ENCODE measurements at places on chromosomes 7 and 10.

GRCh38 chr7:7696458-7697119 lies 21.8 kb downstream of the RPA3 start:
- no peak for DNase-seq

DNA sequence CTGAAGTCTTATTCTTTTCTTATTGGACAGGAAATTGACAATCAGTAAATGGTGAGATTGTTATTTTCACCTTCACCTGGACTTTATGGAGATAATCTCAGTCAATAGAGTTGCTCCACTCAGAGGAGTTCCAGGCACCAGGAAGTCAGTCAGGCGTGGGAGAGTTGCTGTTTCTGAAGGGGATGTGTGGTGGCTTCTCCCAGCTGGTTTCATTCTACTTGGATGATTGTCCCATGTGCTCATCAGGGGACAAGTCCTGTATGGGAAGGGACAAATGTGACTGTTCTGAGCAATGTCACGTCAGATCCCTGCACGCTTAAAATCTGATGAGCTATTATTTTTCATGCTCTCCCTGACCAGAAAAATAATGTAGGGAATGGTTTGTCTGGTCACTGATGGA lies 222.5 kb upstream of the PITRM1 start:
- DNase-seq = no peak

GRCh38 chr7:91436655-91437054 lies 172.4 kb downstream of the FZD1 start:
- DNase-seq = no peak

- no peak for DNase-seq
These were observed 32.8 kb upstream of the MYO3A start for GRCh38 chr10:25901199-25901598.

- peak; percentile 90 for DNase-seq
These were observed 40.7 kb downstream of the ARL4A start for GRCh38 chr7:12728192-12728538.

DNA sequence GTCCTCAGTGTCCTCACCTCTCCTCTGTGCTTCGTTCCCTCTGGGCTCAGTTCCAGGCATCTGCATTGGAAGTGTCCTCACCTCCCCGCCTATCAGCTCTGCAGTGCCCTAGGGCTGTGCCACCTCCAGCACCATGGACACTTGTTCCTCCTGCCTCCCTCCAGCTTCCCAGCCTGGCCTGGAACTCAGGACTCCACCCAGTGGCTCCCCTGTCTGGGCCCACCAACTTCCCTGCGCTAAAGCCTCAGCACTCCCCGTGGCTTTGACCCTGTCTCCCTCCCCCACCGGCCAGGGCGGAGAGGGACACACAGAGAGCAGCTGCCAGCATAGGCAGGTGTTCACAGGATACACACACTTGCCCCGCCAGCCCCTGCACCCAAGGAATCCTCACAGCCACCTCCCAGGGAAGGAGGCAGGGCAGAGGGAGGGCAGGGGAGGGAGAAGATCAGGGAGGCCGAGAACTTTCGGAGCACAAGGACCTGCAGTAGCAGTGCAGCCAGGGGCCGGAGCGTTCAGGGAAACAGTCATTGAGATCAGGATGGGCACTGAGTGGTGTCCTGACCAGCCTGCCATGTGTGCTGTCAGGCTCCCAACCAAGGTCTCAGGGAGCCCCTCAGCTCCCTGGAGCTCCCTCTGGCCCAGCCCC lies 31.3 kb downstream of the ANXA8 start:
- no peak for DNase-seq

DNA sequence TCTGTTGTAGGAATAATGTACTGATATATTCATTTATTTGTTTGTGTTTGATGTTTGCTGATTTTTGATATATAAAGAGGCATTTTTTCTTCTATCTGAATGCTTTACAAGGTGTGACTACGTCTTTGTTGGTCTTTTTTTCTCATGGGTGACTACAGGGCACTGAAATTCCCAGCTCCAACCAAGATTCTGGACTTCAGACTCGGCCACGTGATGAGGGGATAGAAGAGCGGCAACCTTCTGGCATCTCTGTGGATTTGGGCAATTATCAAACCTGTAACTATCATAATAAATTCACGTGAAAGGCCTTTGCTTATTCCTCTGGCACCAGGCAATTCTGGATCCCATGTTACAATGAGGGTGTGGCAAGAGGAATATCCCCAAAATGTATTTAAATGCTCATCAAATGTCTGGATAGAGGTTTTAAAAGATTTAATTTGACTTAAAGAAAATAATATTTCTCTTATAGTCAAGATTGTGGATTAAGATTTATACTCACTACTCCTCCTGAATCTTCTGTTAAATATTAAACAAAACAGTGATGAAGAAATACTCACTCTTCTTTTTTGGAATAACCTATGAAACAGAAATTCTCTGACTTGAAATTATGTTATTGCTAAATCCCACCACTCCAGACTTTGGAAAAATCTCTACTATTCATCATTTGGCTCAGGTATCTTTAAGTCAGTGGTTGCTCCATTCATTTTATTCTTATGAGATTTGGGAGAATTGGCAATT lies 276.3 kb downstream of the GPR37 start:
- no peak for DNase-seq

- DNase-seq = no peak
These were observed 89.2 kb downstream of the ADCY1 start for GRCh38 chr7:45663167-45663921.

- DNase-seq = no peak
These were observed 88.1 kb downstream of the PRKCQ start for GRCh38 chr10:6491841-6492609.

DNA sequence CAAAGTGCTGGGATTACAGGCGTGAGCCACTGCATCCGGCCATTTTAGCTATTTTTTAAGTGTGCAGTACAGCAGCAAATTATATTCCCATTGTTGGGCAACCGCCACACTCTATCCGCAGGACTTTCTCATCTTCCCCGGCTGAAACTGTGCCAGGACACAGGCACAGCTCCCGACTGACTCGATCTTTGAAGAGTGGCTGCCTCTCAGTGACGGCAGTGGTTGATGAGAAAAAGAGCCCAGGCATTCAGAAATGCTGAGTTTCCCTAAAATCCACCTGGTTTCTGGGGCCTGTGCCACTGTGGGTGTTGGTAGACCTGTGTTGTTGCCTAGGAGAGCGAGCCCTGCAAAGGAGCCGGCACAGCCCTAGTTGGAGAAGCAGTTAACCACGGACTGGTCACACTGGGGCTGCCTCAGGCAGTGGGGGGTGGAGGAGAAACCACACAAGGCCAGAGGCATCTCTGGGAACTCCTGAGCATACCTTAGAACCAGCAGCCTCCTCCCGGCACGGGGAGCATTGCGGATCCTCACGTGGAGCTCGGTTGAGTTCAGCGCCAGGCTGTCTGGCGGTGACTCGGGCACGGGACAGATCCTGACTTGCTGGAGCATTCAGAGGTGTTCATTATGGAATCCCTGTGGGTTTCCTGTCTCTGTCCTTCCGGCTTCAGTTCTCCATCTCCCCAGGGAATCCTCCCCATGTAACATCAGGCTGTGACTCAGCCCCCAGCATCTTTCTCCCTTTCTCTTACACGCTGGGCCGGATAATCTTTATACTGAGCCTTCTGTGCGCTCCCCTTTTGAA lies 16.2 kb downstream of the PFKFB3 start:
- peak; percentile 71 for DNase-seq

DNA sequence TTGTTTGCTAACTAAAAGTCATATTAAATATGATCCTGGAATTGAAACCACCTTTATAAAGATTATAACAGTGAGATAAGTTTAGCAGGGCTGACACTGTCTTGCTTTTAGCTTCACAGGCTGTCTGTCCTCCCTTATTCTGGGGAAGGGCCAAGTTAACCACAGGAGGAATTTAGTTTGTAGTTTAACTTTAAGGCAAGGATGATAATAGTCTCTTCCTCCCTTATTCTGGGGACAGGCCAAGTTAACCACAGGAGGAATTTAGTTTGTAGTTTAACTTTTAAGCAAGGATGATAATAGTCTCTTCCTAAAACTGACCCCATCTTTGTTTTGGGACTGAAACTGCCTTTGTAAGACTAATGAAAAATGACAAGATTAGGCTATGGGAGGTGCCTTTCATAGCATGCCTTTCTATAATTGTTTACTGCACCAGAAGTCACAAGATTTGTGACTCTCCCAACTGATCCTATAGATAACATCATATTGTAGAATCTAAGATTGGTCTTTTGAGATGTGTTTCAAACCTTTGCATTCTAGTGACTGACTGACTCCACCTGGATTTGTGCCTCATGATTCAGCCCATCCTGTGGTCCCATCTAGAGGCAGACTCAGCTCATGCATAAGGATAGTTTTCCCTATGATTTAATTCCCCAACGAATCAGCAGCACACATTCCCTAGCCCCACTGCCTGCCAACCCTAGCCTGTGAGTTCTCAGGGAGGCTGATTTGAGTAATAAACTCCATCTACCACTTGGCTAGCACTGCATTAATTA lies 212.0 kb downstream of the MAGI2 start:
- DNase-seq = no peak

GRCh38 chr10:125160856-125161706 lies 718 bp upstream of the CTBP2 start:
- peak; percentile 61 for DNase-seq

DNA sequence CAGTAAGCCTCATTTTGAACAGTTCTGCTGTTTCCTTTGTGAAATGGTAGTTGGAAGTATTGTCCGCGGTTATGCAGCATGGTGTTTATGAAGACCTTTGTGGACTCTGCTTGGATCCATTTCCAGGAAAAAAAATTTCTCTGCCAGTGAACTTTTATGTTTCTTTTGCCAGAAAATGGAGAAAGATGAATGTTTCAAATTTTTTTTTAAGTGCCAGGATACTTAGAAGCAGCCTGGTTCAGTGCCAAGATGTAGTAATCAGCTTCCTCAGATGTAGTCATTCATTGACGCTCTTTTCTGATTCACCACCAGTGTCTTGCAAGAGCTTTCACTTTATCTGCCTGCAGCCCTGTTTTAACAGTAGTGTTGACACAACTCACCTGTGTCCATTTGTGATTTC lies 258.2 kb downstream of the SDK1 start:
- peak; percentile 63 for DNase-seq

- DNase-seq = no peak
These were observed 165.9 kb upstream of the VIPR2 start for GRCh38 chr7:159310457-159311171.

GRCh38 chr7:127904670-127904985 lies 126.6 kb downstream of the LRRC4 start:
- no peak for DNase-seq

DNA sequence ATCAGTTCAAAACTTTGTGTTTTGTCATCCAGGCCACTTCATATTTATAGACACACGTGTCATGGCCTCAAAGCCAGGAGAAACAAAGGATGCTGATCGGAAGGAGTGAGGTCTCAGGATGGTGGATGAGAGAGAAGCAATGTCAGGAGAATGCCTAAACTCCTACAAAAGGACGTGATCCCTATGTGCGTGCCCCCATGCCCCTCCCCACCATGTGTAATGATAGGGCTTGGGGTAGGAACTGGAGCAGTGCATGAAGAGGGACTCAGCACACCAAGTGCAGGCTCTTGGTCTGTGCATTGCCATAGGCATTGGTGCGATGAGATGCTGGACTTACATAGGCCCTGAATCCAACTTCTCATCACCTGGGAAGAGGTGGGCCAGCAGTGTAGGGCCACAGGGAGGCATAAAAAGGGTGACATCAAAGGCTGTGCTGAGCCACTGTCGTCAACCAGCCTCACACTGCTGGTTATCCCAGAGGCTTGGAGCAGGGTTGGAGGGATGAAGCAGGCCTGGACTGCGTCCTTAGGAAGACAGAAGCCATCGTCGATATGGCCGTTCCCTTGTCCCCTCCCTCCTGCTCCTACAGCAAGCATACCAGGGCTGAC lies 46.9 kb upstream of the GDF10 start:
- DNase-seq = no peak

- no peak for DNase-seq
These were observed 34.8 kb upstream of the SEPHS1 start for GRCh38 chr10:13382703-13383398.

DNA sequence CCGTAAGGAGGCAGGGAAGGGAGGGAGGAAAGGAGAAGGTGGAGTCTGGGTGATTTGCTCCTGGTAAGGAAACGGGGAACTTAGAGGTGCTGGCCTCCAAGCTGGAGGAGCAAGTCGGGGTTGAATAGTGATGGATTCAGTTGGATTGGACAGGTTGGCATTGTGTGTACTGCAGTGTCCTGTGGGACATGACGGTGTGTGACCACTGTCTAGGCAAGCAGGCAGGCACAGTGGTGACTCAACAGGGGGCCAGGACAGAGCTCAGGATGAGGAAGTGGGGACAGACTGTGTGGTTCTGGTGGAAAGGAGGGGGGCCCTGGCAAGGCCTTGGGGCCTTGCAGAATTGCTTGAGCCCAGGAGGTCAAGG lies 48.8 kb downstream of the COL26A1 start:
- no peak for DNase-seq

- peak; percentile 67 for DNase-seq
These were observed 18.3 kb downstream of the FZD9 start for GRCh38 chr7:73451780-73452398.

GRCh38 chr7:35792873-35793489 lies 7.9 kb upstream of the SEPTIN7 start:
- peak; percentile 40 for DNase-seq

- DNase-seq = no peak
These were observed 165.7 kb downstream of the SORCS3 start for GRCh38 chr10:104806801-104807200.

DNA sequence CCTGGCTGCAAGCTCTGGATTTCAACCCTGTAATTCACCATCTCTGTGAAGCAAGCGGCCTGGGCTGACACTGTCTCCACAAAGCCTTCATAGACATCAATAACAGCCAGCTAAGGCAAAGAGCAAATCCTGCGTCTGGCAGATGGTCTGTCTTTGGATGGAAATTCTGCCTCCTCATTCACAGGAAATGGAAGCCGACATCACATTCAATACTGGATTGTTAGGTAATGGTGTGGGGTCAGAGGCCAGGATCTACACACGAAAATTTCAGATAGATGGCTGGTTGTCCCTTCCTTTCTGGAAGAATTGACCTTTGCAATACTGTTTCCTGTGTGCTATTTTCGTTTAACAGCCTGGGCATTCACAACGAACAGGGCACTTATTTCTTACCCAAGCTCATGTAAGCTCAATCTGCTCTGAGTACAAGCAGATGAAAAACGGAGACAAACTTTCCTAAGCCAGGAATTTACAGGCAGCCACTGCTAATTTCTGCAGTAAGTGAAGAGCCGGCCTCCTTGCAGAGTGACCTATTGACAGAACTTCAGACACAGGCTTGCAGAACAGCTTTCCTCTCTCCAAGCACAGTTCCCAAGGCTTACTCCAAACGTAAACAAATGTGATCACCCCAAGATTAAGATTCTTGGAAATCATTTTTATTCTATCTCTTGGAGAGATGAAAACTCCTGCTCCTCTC lies 3.1 kb upstream of the ADAM12 start:
- peak; percentile 74 for DNase-seq

DNA sequence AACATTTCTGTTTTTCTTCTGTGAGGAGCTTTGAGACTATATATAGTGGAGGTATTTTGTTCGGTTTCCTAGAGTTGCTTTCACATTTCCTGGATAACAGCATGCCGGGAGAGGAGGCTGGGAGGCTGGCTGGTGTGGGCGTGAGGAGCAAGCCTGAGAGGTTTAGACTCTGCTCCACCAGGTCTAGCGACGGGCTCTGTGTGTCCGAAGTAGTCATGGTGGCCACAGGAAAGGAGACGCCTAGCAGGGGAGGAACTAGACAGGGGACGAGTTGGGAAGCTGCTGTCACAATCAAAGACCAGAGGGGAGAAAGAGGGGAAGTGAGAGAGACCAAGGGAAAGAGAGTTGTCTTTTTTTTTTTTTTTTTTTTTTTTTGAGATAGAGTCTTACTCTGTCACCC lies 19.6 kb downstream of the PTPRE start:
- peak; percentile 62 for DNase-seq

Data from kidney capillary endothelial cell (primary cell).